Stimulated activated CD4-positive, alpha-beta T cell treated with anti-CD3 and anti-CD28 coated beads, Interleukin-15, amount 100 ng/mL, for 48 hours (primary cell): ENCODE measurements at places on chromosomes 3 and 15.

- no peak for DNase-seq
These were observed 11.1 kb downstream of the EFCAB12 start for GRCh38 chr3:129417326-129417725.

DNA sequence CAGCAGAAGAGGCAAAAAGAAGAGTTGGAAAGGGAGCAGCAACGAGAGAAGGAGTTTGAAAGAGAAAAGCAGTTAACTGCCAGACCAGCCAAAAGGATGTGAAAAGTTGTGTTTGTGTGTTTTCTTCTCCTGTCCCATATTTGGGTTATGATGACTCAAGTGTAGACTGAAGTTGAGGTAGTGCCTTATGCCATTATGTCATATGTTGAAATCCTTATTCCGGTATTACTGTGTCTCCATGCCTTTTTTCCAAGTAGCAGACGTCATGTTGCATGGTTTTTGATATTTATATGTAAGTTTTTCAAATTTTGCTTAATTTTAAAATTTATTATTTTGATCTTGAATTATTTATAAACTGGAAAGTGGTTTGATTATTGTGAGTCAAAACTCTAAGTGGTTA lies 19.2 kb downstream of the BLOC1S6 start:
- DNase-seq: no peak

GRCh38 chr15:74850393-74850792 lies 7.4 kb upstream of the ULK3 start:
- no peak for DNase-seq

DNA sequence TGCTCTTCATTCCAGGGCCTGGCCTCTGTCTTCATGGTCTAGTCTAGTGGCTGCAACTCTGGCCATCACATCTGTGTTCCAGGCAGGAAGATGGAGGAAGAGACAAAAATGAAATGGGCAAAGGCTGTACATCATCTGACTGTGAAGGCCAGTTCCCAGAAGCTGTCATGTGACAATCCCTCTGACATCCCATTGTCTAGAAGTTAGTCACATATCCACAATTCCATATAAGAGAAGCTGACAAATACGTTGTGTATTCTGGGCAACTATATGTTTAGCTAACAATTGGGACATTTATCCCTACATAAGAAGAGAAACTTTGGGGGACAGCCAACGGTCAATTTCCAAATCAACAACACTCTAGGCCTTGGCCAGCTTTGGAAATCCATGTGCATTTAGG lies 34.5 kb upstream of the C3orf70 start:
- DNase-seq: no peak

DNA sequence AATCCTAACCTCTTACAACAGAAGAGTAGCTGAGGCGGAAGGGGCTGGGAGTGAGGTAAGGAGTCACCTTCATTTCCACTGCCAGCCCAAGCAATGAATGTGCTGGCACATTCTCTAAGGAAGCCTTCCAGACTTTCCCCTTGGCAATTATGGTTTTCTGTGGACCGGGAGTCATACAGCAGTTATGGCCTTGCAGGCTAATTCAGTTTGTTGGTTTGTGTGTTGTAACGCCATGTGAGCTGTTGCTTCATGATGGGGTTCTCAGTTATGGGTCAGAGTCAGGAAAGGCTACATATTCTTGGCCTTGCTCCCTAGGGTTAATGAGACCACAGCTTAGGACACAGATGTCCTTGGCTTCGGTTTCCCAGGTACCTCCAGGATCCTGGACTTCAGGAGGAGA lies 137.0 kb downstream of the ADAMTS17 start:
- DNase-seq: no peak

- DNase-seq: no peak
These were observed 220.0 kb upstream of the MLF1 start for GRCh38 chr3:158350971-158351370.

GRCh38 chr3:148319161-148319915 lies 378.4 kb upstream of the AGTR1 start:
- no peak for DNase-seq

- no peak for DNase-seq
These were observed 600.2 kb upstream of the GRM7 start for GRCh38 chr3:6260551-6261191.

DNA sequence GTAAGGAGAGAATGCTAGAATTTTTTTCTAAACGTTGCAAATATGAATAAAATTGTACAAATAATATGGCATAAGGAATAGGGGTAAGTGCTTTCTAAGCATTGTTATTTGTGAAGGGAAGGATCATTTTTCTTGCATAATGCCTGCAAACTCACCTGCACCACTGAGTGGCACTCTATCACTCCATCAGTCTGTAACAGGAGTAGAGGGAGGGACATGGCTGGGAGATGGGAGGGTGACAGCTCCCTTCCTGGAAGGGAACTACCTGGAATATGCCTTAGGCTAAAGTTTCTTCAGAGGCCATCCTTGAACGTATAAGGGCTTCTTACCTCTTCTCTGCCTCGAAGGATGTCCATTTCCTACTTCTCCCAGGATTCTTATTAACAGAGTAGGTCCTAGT lies 3.0 kb downstream of the NAALADL2 start:
- DNase-seq: no peak

GRCh38 chr3:48285132-48285531 lies 44.2 kb downstream of the ZNF589 start:
- no peak for DNase-seq

DNA sequence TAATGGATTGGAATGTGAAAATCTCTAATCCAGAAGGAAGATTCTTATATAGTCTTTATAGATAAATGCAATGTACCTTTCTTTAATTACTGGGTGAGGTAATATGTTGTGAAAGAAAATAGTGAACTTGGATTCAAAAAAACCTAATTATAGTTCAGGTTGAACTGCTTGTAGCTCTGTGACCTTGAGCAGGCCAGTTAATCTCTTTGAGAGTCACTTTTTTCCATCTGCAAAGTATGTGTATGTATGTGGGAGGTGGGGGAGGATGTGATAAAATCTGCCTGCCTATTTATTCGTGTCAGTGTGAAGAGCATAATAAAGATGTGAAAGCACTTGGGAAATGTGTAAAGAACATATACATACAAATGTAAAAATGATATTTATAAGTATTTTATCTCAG lies 34.4 kb downstream of the GLCE start:
- no peak for DNase-seq

- no peak for DNase-seq
These were observed 3.1 kb upstream of the KNSTRN start for GRCh38 chr15:40379374-40379773.

GRCh38 chr3:71966185-71966584 lies 181.2 kb upstream of the PROK2 start:
- no peak for DNase-seq

GRCh38 chr3:107662586-107662985 lies 139.8 kb downstream of the BBX start:
- DNase-seq: no peak

GRCh38 chr3:197408177-197408957 lies 110.0 kb upstream of the DLG1 start:
- DNase-seq: no peak

DNA sequence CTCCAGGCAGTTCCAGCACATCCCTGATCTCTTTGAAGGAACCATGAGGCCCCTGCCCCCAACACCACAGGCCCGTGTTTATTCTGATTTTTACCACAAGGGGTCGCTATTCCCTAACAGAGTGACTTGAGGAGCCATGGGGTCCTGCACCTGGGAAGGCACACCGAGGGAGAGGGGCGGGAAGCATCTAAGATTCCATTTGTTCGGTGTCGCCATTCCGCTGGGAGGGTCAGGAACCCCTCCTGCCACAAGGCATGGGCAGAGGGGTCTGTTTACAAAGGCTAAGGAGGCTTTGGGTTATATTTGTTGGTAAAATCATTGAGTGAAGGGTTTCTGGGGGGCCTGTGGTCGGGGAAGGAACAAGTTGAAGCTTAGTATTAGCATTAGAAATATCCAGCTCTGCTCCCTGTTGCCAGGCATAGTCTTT lies 77.1 kb downstream of the WDR76 start:
- DNase-seq: peak; percentile 12

GRCh38 chr3:94735354-94735753 lies 672.5 kb downstream of the NSUN3 start:
- DNase-seq: no peak

DNA sequence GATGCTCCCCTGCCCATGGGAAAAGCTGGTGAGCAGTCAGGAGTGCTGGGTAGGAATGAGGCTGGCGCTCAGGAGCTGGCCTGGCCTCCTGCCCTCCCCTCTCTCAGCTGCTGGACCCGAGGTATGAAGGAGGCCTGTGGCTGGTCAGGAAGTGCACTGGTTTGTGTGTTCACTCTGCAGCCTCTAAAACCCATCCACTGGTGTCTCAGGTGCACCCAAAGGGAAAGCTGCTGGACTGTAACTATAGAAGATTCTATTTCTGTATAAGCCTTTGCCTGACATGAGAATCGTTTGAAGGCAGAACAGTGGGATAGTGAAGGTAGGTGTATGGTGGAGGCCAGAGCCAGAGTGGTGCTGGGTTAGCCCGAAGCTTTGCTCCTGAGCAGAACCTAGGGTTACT lies 5.7 kb upstream of the CPNE9 start:
- no peak for DNase-seq

GRCh38 chr3:42488687-42489086 lies 13.8 kb upstream of the VIPR1 start:
- DNase-seq: no peak

GRCh38 chr3:89577637-89578530 lies 470.5 kb downstream of the EPHA3 start:
- no peak for DNase-seq

- no peak for DNase-seq
These were observed 298.5 kb downstream of the IGSF11 start for GRCh38 chr3:118736107-118736506.

DNA sequence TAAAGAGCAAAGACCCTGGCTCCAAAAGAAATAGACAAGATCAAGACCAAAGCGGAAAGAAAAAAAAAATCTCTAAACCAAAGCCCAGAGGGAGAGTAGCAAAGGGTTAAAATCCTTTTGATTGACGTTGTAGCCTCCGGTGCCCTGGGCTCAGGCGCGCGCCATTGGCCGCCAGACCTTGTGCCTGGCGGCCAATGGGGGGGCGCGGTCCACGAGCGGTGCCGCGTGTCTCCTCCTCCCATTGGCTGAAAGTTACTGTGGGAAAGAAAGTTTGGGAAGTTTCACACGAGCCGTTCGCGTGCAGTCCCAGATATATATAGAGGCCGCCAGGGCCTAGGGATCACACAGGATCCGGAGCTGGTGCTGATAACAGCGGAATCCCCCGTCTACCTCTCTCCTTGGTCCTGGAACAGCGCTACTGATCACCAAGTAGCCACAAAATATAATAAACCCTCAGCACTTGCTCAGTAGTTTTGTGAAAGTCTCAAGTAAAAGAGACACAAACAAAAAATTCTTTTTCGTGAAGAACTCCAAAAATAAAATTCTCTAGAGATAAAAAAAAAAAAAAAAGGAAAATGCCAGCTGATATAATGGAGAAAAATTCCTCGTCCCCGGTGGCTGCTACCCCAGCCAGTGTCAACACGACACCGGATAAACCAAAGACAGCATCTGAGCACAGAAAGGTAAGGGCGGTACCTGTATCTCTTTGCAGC lies at the start of gene HES1:
Gene HES1, plus strand, starts transcription at position 343 of the 713 bp plus-strand sequence. Its CDS starts 233 bp downstream, at position 576.
- DNase-seq: peak; percentile 36

DNA sequence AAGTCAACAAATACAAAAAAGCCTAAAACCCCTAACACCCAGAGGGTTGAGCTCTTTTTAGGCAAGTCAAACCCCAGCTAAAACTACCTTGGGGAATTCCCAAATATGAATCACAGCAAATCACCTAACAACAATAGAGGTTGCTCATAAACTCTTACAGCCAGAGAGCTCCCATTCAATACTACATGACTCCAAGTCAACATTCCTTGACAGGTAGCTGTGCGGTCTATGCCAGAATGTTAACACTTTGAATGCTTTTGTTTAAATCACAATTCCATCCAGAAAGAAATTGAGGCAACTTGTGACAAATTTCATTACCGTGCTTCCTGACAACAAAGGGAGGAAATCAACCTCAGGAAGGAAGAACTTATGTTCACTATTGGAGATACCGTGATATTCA lies 7.5 kb upstream of the UACA start:
- no peak for DNase-seq

DNA sequence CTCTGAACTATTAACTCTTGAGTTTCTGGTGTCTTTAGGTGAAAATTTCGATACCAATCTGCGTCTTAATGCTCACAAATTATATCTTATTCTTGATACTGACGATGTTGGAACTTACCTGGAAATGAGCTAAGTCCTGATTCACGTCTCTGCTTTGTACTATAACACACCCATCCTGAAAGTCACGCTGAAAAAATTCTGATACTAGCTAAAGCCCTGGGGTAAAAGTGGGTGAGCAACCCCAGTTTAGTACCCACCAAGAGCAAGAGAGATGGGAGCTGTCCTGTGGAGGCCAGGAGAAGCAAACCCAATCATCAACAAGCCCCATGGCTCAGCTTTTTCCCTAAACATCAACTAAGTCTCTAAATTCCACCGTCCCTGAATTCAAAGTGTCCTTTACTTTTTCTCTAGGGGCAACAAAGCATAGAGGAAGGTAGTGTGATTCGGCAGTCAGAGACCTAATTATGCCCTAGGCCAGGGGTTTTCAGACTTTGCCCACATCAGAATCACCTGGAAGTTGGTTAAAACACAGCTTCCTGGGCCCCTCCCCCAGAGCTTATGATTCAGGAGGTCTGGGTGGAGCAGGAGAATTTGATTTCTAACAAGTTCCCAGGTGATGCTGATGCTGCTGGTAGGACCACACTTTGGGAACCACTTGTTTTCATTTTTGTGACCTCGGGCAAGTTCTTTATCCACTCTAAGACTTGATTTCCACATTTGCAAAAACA lies 90.2 kb downstream of the OSBPL10 start:
- DNase-seq: no peak

DNA sequence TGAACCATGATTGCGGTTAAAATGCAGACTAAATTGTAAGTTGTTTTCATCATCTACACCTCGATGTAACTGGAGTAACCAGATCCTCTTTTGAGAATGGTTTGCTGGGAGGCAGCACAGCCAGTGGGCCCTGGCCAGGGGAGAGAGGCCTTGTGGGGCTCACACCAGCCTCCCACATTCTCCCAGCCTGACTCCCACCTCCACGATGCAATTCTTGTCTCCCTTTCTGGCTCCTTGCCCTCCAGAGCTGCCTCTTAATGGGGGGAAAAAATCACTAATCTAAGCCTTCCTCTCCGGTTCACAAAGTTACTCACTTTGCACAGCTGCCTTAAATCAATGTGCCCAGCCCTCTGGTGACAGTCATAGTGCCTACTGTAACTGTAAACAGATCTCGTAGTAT lies 17.9 kb upstream of the PAQR5 start:
- DNase-seq: no peak

DNA sequence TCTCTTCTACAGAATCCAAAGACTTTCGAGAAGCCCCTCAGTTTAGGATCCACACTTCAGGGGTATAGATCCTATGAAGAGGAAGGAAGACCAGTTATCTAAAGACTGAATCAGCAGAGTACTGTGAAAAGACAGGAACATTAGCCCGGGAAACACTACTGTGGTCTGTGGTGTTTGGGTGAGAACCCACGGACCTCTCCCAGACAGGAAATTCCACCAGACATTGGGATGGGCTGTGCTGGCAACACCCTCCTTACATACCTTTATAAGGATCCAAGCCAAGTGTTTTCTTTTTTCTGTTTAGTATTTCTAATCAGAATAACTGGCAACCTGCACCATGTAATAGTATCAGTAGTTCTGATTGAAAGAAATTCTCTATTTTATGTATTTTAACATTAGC lies 14.1 kb downstream of the TMEM207 start:
- DNase-seq: no peak
